ENCODE measurements at places on chromosomes 5 and 9.

DNA sequence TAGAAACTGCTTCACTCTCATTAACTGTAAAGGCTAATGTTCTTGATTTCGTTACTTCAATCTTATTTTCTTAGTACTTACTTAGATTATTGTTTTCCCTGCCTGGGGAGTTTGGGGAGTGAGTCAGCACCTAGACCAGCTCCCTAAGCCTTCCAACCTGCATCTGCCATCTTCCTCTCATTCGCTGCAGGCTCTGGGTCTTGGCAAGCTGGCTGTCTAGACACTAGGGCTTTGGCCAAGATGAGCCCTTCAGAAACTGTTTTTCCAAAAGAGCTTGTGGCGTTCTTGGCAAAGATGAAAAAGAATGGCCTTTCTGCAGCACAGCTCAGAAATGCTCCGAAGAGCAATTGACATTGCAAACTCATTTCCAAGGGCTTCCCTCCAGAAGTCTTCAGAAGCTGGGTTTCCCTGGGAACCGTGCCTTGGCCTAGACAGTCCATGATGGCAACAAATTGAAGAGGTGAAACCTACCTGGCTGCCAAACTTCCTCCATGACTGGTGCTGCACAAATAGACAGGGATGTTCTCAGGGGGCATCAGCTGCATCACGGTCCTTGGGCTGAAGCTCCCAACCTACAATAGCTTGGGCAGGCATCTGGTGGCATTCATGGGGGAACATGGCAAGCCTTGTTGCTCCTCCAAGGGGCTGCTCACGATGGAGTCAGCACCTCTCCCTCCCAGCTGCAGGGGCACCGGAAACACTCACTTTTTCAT, 76.6 kb downstream of the NSUN2 start:
- no peak for DNase-seq

DNA sequence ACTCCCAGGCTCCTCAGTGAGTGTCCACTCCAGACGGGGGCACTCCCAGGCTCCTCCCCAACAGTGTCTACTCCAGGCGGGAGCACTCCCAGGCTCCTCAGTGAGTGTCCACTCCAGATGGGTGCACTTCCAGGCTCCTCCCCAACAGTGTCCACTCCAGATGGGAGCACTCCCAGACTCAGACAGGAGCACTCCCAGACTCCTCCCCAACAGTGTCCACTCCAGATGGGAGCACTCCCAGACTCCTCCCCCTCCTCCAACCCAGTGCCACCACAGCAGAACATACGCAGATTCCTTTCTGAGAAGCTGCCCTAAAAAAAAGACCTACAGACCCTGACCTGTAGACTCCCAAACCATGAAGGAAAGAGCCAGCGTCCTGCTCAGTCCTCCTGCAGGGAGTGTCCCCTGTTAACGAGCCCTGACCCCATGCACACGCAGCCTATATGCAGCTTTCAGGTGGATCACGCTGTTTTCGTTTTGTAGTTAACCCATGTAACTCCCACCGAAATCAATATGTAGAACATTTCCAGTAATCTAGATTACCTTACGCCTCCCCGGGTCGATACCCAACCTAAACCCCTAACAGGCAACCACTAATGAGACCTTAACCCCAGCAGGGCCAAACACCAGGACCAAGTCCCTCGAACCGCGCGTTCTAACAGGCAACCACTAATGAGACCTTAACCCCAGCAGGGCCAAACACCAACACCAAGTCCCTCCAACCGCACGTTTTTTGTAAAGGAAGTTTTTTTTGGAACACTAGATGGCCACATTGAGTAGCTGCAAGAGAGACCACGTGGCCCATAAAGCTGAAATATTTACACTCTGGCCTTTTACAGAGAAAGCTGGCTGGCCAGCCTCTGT, 15.7 kb downstream of the PNPLA7 start:
- DNase-seq = peak; percentile 28

DNA sequence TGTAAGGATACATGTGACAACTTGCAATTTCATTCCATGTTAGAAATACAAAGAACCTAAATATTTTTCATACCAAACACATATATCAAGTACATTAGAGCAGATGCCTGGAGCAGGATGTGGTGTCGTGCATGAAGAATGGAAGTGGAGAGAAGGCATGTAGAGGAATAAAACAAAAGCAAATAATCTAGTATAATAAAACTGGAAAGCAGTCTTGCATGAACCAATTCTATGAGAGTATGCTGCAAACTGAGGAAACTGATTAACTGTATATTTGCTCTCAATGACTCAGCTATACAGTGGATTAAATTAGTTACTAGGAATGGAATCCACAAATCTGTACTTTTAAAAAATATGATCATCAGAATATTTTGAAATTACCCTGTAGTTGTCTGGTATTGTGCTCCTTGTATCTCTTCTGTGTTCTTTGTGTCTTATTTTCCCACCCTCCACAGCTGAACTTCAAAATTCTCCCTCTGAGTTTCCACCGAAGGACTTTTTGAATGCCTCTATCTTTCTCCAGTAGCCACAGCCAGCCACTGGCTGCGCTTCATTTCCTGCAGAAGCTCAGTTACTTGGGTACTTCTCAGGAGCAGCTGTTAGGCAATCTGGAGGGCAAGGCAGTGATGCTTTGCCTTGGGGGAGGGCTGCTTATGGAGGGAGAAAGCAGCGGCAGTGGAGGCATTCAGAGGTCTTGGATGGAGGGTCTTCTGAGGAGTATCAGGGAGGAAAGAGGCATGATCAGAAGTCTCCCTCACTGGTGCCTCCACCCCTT, 608.0 kb downstream of the BRINP1 start:
- DNase-seq = no peak

- no peak for DNase-seq
Measured at GRCh38 chr5:196350-196749, 5.1 kb downstream of the LRRC14B start.

- DNase-seq = no peak
Measured at GRCh38 chr5:154811239-154811638, 39.2 kb downstream of the FAXDC2 start.

- no peak for DNase-seq
Measured at GRCh38 chr5:36946101-36946500, 69.5 kb downstream of the NIPBL start.
